Right atrium auricular region (tissue), 2 donors: ENCODE measurements at places on chromosomes 7 and 10.

DNA sequence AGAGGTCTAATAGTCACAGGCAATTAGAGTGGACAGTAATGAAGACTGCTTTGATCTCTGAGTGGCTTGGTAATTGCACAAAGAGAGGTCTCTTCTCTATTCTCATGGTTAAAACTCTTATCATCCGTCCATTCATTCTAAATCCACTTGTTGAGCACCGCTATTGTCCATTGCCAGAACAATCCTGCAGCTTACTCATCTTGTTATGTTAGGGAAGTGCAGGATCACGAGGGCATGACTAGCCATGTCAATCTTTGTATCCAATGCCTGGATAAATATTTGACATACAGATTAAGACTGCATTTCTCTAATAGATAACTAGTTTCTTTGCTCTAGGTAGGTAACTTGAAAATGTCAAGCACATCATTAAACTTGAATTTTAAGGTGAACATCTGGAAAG, 14.9 kb downstream of the SFTPD start:
- no peak overlapping the region for H3K27ac ChIP-seq
- no peaks in the 10 kb centered on the region for H3K36me3 ChIP-seq
- H3K27me3 ChIP-seq = no peaks in the 10 kb centered on the region

- no peaks in the 10 kb centered on the region for H3K36me3 ChIP-seq
- no peak overlapping the region for H3K4me3 ChIP-seq
- no peaks in the 10 kb centered on the region for H3K27me3 ChIP-seq
- H3K4me1 ChIP-seq = no peaks in the 10 kb centered on the region
- no peak for DNase-seq
- no peak overlapping the region for H3K27ac ChIP-seq
Measured at GRCh38 chr10:120480848-120481247, 23.8 kb downstream of the PLPP4 start.

DNA sequence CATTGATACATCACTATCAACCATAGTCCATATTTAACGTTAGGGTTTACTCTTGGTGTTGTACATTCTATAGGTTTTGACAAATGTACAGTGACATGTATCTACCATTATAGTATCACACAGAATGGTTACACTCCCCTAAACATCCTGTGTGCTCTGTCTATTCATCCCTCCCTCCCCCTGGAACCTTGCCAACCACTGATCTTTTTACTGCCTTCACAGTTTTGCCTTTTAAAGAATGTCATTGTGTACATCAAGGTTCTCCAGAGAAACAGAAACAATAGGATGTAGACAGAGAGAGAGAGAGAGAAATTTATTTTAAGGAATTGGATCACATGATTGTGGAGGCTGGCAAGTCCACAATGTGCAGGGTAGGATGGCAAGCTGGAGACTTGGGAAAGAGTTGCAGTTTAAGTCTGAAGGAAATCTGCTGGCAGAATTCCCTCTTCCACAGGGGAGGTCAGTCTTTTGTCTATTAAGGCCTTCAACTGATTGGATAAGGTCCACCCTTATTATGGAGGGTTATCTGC, 45.1 kb upstream of the CCNJ start:
- DNase-seq = no peak
- H3K36me3 ChIP-seq = no peaks in the 10 kb centered on the region
- H3K4me3 ChIP-seq = no peak overlapping the region
- no peaks in the 10 kb centered on the region for H3K4me1 ChIP-seq
- H3K27me3 ChIP-seq = no peaks in the 10 kb centered on the region

DNA sequence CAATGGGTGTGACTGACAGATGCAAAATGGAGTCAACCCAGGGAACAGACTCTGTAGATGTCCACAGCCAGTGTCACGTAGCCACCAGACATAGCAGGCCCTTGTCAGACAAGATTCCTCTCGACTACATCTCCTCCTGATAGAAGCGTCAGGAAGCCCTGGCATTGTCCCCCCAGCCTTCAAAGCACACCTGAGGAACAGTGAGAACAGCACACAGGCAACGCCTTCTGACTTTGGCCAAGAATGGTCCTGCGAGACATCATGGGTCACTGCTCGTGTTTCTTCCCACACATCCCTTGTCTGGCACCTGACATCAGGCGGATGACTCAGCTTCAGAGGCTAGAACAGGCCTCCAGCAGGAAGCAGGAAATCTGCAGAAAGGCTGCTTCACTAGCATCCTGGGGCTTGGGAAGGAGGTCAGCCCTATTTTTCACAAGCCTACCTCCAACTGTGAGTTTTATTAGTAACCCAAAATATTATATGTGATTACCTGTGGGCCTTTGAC, 52.8 kb upstream of the GPR26 start:
- DNase-seq = no peak
- no peaks in the 10 kb centered on the region for H3K27me3 ChIP-seq
- no peak overlapping the region for H3K27ac ChIP-seq

GRCh38 chr10:61992671-61993668, 91.5 kb downstream of the ARID5B start:
- H3K27ac ChIP-seq = peak overlapping the region; percentile 64
- H3K4me1 ChIP-seq = no peaks in the 10 kb centered on the region
- H3K4me3 ChIP-seq = no peak overlapping the region
- peak; percentile 87 for DNase-seq
- no peaks in the 10 kb centered on the region for H3K27me3 ChIP-seq

- H3K36me3 ChIP-seq = no peaks in the 10 kb centered on the region
- no peaks in the 10 kb centered on the region for H3K27me3 ChIP-seq
- DNase-seq = no peak
- no peak overlapping the region for H3K27ac ChIP-seq
- no peak overlapping the region for H3K4me3 ChIP-seq
Measured at GRCh38 chr7:50357426-50357825, 52.9 kb downstream of the IKZF1 start.

DNA sequence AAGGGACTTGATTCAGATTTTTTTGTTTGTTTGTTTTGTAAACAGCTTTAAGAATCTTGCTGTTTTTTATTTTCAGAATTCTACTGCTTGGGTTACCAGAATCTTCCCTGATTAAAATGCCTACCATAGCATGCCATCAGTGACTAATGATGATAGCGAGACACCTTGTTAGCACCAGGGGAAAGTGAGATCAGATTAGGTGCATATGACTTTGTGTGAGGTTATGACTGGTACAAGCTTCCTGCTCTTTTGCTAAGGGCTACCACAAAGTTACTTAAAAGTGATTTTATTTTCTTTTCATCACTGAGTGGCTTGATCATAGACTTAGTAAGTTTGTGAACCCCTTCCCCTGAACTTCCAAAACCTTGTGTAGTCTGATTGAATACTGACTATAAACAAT, 93.5 kb downstream of the SND1 start:
- H3K36me3 ChIP-seq = no peaks in the 10 kb centered on the region
- no peaks in the 10 kb centered on the region for H3K4me1 ChIP-seq
- H3K4me3 ChIP-seq = no peak overlapping the region
- H3K27ac ChIP-seq = no peak overlapping the region

DNA sequence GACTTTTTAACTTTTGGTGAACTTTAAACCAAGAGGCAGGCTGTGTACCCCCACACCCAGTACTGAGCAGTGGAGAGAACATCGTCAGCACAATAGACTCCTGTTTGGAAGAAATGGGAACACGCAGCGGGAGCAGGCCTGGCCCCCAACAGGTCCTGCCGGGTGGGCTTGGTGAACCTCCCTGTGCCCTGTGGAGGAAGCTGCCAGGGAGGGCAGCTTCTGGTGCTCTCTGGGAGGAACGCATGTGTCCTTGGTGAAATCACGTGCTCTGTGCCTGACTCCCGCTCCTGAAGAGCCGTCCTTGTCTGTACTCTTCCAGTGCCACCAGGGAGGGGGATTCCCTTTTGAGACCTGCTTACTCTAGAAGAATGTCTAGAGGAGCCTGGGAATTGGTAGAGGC, 31.6 kb downstream of the CHAT start:
- no peak overlapping the region for H3K4me3 ChIP-seq
- no peak overlapping the region for H3K27ac ChIP-seq
- DNase-seq = no peak
- no peaks in the 10 kb centered on the region for H3K36me3 ChIP-seq
- H3K4me1 ChIP-seq = no peaks in the 10 kb centered on the region

DNA sequence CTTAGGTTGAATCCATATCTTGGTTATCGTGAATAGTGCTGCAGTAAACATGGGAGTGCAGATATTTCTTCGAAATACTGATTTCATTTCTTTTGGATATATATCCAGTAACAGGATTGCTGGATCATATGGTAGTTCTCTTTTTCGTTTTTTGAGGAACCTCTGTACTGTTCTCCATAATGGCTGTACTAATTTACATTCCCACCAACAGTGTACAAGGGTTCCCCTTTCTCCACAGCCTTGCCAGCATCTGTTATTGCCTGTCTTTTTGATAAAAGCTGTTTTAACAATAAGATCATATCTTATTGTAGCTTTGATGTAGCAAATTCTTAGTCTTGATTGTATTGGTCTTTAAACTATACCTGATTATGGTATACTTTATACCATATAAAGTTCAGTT, 45.3 kb downstream of the ZNRF2 start:
- no peaks in the 10 kb centered on the region for H3K36me3 ChIP-seq
- no peak for DNase-seq
- H3K27me3 ChIP-seq = no peaks in the 10 kb centered on the region
- no peak overlapping the region for H3K4me3 ChIP-seq
- H3K27ac ChIP-seq = no peak overlapping the region

- H3K27me3 ChIP-seq = no peaks in the 10 kb centered on the region
- H3K4me1 ChIP-seq = peaks cover under 1% of the 10 kb centered on the region
- peaks cover 10% of the 10 kb centered on the region for H3K36me3 ChIP-seq
- H3K4me3 ChIP-seq = no peak overlapping the region
- H3K27ac ChIP-seq = no peak overlapping the region
- no peak for DNase-seq
Measured at GRCh38 chr7:47413526-47414341, 168.2 kb downstream of the TNS3 start.

DNA sequence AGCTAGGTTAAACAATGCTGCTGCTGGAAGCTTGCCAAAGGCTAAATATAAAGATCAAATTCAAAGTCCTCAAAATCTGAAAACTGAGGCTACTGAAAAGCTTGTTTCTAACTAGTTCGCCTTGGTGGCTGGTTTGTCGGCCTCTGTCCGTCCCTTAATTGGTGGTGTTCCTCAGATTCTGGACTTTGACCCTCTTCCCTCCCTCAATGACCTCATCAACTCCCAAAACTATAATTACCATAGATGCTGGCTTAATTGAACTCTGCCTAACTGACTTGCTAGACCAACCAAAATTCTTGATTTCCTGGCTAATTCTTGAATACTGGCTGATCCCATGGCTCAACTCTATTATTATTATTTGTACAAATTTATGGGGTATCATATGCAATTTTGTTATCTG, 15.6 kb downstream of the ARHGAP21 start:
- no peak for DNase-seq
- H3K4me1 ChIP-seq = peaks cover 42% of the 10 kb centered on the region
- no peaks in the 10 kb centered on the region for H3K27me3 ChIP-seq

DNA sequence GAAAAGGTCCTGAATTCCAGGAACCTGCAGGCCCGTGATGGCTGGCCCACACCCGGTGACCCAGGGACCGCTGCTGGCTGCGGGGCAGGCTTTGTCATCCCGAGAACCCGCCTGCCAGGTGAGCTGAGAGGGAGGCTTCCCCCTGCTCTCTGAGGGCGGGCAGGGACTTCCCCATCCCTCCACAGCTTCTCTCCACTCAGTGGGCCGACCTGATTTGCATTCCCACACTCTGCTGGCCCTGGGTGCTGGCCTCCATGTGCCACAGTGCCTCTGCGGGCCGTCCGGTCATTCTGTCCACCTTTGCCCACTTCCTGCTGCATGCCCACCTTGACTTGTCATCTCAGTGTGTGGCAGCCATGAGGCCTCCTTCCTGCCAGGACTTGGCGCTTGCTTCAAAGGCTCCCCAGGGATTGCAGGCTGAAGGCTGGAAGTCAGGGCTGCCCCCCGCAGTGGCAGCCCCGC, 35.3 kb downstream of the PALD1 start:
- H3K36me3 ChIP-seq = no peaks in the 10 kb centered on the region
- H3K27me3 ChIP-seq = no peaks in the 10 kb centered on the region
- H3K4me1 ChIP-seq = no peaks in the 10 kb centered on the region

DNA sequence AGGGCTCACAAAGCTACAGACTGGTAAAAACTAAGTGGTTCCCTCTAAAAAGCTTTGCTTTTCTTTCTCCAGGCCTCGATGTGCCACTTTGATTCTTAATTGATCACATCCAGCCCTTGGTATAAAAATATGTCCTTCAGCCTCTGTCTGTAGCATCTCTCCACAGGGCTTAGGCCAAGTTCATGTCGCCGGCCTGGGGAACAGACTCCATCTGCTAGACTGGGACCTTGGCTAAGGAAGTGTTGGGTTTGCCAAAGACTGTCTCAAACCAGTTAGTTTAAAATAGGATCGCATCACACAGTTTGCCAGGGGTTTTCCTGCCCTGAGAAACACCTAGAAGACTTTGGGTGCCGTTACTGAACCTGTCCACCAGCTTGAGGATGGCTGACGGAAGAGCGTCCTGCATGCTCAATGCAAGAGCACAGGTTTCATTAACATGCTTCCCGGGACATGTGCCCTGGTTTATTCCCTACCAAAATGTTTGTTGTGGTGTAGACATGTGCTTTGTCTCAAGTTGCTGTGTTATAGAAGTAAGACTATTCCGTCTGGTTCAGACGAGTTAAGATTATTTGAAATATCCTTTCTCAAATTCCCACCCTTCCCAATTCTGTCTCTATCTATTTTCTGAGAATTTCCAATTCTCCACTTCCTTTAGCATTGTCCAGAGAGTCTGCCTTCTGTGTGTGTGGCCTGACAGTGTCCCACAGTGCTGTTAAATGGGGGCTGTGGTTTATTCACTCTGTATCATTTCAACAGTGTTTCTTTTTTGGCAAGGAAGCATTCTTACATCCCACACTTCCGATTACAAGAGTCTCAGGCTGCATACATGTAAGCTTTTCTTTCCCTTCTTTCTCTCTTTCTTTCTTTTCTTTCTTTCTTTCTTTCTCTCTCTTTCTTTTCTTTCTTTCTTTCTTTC, 334.7 kb downstream of the INHBA start:
- no peak overlapping the region for H3K27ac ChIP-seq
- no peaks in the 10 kb centered on the region for H3K4me1 ChIP-seq
- H3K4me3 ChIP-seq = no peak overlapping the region
- no peaks in the 10 kb centered on the region for H3K36me3 ChIP-seq
- DNase-seq = no peak

- H3K4me1 ChIP-seq = no peaks in the 10 kb centered on the region
- H3K4me3 ChIP-seq = no peak overlapping the region
- H3K27me3 ChIP-seq = no peaks in the 10 kb centered on the region
- H3K36me3 ChIP-seq = no peaks in the 10 kb centered on the region
- no peak for DNase-seq
Measured at GRCh38 chr10:14688606-14689005, 86.1 kb downstream of the FAM107B start.

- DNase-seq = no peak
- H3K27me3 ChIP-seq = no peaks in the 10 kb centered on the region
- H3K27ac ChIP-seq = no peak overlapping the region
- no peaks in the 10 kb centered on the region for H3K36me3 ChIP-seq
Measured at GRCh38 chr7:74176555-74176954, 2.4 kb downstream of the EIF4H start.
